ENCODE measurements at places on chromosomes 7 and 10. TPM values are rescaled to one million over a fixed set of nuclear protein-coding genes. Genes with fewer than 3 reads are reported as not detected.
A peak's percentile ranks its signal among the peaks of the same experiment; 100 is the strongest.

DNA sequence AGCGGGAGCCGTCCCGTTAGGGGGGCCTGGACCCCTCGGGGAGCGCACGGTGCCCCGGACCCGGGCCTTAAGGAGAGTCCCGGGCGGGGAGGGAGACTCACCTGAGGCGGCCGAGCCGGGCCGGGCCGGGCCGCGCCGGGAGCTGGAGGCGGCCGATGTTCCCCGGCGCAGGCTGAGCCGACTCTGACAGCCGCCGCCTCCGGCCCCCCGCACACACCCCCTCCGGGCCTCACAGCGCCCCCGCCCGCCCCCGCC lies at the start of gene ACHE:
ACHE (minus strand) TSS at position 188 of the 255 bp plus-strand sequence. CDS start 1,656 bp downstream, outside the sequence.
- no peak for DNase-seq

DNA sequence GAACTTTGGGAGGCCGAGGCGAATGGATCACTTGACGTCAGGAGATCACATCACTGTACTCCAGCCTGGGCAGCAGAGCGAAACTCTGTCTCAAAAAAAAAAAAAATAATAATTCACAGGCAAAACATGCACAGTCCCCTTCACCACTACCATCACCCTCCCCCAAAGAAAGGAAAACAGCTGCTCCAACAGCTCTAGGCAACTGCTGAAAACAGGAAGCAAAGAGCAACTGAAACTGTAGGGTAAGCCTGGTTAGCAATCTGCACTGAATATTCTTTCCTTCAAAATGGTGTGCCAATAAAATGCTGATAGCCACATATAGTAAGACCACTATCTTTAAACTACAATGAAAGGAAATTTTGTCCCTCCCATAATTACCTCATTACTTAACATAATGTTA lies 11.8 kb downstream of the NT5C2 start:
- DNase-seq: no peak

DNA sequence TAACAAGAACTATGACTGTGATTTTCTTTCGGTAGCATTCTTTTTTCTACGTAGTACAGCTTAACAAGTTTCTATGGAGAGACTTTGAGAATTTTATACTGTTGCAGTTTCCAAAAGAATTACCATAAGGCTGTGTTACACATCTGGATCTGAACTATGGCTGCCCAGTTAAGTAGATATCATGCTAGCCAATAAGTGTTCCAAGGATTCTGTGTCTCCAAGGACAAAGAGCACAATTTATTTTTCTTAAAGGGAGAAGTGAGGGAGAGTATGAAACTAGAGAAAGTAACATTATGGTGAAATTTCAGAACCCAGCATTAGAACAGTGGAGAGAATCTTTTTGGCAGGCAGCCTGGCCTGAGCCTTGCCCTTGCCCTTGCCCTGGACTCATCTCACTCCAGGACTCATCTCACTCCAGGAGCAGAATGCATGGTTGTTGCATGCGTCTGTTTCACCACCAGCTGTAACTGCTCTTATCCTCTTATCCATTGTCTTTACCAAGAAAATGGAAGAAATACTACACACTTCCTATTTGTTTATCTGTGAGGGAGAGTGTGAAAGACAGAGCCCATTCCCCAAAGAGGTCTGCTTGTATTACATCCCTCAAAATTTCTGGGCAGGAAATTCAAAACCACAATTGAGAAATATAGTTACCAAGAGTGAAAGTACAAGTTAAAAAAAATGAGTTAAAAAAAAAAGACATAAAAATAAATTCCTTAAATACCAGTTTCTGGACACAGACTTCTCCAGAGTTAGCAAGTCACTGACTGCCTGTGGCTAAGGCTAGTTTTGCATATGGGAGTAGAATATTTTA lies 1067.5 kb downstream of the NRG3 start:
- DNase-seq: no peak

GRCh38 chr10:5975641-5976473 lies 1.5 kb downstream of the IL15RA start:
- DNase-seq: peak; percentile 41

DNA sequence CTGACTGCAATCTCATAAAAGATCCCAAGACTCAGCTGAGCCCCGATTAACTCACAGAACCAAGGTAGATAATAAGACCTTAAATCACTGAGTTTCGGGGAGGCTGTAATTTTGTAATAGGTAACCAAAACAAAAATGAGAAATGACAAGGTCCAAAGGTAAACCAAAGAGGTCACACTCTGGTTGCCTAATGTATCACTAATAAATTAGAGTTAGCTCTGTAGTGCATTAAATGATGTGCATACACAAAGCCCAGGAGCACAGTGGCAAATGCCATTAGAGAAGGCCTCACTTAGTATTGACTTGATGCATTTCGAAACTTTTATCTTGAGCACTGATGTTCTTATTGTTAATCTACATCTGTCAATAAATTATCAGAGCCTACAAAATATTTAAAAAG lies 237.7 kb upstream of the CCDC6 start:
- no peak for DNase-seq

- DNase-seq: peak; percentile 60
Observed at GRCh38 chr10:109961174-109962001, 38.1 kb upstream of the XPNPEP1 start.

DNA sequence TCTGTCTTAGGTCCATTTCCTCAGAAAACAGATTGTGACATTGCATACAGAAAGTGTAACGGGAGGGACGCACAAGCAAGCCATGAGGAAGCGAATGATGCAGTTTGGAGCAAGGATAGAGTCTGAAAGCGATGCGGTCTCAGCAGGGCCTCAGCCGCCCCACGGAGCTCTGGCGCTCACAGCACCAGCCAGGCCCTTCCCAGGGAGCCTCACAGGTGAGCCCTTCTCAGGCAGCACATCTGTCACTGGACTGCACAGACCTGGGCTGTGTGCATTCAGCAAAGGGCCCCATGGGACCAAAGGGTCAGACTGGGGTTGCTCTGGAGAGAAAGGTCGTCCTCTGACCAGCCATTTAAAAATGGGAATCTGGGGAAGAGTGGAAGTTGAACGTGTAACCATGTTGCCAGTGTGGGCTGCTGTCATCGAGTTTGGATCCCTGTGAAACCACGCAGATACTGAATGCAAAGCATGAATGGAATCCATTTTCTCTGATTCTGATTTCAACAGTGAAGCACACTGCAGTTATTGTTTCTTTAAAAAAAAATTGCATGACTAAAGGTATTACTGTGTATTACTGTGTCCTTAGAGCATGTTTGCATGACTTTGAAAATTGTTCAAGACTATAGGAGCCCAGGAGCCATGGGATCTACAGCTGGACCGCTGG lies 350.0 kb upstream of the AKR1E2 start:
- DNase-seq: no peak

DNA sequence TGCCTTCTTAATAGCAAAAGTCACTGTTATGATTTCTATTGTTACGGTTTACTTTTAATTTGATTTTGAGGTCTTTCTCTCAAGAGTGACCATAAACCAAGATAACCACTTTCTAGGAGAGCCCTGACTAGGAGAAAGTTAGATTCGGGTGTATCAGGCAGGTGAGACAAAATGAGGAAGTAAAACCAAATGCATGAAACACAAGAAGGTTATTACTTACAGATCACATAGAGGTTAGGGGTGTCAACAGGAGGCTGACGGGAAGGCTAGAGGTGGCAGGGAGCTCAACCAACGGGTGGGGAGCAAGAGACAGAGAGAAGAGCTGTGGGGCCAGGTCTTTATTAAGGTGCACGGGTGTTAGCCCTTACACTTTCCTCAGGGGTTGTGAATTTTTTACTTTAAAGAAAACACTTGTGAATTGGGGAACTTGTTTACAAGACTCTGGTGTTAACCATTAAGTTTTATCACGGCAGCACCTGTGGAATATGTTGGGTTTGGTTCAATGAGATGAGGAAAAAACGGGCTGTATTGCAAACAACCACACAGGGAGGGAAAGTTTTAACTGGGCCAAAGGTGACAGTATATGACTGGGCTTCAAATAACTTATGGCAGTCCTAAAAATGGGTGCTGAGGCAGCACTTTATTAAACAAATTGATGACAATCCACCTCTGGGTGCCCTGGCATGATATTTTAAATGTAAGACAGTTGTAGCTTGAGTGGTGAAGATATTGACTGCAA lies 154.9 kb downstream of the SDHAF3 start:
- no peak for DNase-seq

DNA sequence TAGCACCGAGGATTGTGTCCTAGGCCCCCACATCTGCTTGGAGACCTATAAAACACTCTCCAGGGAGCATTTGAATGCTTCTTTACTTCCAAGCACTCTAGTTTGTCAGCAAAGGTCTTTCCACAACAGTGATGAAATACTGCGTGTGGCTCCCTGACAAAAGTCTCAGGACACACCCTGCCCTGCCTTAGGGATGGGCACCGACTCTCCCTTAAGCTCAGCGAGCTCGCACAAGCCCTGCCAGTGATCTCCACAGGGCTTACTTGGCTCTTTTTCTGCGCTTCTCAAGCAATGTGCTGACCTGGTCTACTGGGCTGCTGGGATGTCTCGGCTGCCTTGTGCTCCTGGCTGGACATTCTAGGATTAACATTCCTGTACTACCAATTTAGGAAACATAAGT lies 84.3 kb upstream of the MPP7 start:
- no peak for DNase-seq

DNA sequence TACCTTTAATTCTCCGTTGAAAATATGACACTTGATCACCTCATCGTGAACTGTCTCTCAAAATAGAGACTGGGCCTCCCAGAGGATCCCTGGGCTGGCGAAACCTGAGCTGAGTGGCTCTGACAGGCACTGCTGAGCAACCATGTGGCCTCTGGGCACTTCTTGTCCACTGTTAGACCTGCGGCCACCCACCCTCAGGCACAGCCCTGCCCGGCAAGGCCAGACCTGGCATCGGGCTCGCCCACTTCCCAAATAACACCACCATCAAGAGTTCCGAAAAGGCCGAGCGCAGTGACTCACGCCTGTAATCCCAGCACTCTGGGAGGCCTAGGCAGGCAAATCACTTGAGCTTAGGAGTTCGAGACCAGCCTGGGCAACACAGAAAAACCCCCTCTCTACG lies 82.5 kb downstream of the COBL start:
- DNase-seq: peak; percentile 54

DNA sequence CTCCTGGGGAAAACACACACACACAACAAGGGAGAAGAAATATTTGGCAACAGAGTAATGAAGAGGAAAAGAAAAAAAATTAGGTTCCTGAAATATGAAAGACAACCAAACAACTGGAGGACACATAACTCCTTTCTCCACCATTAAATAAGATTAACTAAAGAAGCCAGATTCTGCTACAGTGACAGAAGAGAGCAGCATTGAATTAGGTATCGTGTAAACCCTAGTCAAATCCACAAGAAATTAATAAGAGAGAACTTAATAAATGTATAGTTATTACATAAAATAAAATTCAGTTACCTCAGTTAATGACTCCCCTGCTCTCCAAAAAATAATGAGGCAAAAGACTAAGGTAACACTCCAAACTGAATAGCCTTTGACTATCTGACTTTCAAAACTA lies 306.7 kb downstream of the CRPPA start:
- no peak for DNase-seq

DNA sequence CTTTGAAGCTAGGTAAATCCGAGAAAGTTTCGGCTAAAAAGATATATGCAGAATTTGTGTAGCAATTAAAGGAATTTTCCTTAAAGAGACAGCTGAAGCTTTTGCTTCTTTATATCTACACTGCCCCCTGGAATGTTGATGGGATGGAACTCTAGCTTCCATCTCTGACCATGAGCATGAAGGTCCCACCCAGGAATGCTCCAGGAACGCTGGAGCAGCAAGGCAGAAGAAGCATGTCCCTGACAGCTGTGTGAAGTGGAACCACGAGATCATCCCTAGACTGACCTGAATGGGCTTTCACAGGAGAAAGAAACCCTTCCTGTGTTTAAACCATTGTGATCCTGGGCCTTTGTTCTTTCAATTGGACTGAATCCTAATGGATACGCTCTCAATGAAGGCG lies 99.7 kb upstream of the NOBOX start:
- no peak for DNase-seq

GRCh38 chr10:127945948-127946711 lies 39.2 kb downstream of the PTPRE start:
- no peak for DNase-seq

DNA sequence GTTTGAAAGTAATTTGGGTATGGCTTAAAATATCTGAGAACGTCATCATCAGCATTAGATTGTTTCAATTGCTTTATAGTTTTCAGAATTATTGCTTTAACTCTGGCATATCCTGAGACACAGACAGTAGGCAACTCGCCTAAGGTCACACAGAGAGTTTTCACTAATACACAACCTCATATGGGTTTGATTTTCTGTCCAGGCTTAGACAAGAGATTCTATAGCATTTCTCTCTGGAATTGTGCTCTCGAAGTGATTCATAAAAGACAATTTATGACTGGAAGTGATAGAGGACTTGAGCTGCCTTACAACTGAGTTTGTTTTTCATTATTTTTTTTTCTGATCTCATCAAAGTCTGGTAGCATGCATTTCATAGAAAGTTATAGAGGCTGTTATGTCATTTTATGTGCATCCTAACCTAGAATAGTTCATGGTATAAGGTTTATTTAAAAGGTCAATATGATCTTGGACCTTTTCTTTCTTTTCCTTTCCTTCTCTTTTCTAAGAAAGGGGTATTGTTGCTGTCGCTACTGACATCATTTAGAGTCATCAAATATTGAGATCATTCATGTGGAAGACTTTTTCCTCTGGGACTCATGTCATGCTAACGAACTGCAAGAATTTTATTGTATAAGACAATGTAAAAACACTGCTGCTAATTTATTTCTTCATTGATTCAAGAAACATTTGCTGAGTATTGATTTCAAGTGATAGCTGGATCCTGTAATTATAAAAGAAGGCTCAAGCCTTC lies 278.2 kb downstream of the PLXDC2 start:
- no peak for DNase-seq

DNA sequence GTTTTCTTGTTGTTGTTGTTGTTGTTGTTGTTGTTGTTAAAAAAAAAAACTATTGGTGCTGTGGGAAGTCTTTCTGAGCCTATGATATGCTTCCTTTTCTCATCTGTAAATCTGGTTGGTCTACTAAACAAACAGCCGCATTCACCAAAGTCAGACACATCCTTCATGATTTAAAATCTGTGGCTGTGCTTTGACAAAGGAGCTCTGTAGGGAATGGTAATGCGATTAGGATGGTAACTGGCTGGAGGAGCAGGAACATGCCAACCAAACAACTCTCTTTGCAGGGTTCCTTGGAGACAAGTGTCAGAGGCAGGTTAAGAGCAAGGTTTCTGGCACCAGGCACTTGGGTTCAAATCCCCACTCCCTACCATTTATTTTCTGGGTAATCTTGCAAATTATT lies 14.9 kb upstream of the SP4 start:
- DNase-seq: no peak

DNA sequence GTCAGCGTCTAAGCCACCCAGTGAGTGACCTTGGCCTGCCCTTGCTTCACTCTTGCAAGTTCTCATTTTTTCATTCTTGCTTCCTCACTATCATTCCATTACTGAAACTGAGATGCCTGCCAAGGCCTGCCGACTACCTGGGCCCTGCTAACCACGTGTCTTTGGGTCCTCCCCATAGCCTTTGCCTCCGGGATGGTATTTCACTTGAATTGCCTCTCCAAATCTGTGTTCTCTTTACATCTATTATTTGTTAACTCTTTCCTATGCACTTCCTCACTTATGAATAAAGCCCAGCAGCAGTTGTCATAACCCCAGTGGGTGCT lies 234.6 kb downstream of the SNX10 start:
- DNase-seq: no peak

The FGFBP3 gene
- not detected for total RNA-seq

The ZNF736 gene
- 8.9 TPM for total RNA-seq

The GSTO2 gene
- 0.06 TPM for total RNA-seq

The OR9A2 gene
- not detected for total RNA-seq

The ZNF746 gene
- total RNA-seq: 23.7 TPM

The MAGI2 gene
- 0.06 TPM for total RNA-seq

The CYP3A4 gene
- 0.11 TPM for total RNA-seq

The FAM25C gene
- not detected for total RNA-seq

The PRF1 gene
- not detected for total RNA-seq

The OR2A14 gene
- total RNA-seq: not detected

The ATE1 gene
- 21.4 TPM for total RNA-seq

The SPDYE9 gene
- total RNA-seq: not detected
